Dermis blood vessel endothelial cell (primary cell): ENCODE measurements at places on chromosomes 6 and 20.
A peak's percentile ranks its signal among the peaks of the same experiment; 100 is the strongest.

DNA sequence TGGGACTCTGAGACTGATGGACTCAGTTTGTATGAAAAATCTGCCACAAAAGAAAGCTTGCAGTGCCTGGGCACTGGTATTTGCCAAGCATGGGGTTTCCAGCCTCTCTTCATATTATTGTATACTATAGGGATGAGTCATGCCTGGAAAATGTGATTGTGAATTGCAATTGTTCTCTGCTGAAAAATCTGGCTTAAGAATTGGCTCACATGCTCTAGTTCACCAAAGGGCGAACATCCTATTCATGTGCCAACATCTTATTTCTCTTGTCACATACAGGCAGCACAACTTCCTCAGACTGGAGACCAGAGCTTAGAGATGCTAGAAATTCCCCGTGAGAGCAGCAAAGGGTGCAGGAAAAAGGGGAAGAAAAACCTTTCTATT is 103.6 kb upstream of the KCNK16 start:
- peak; percentile 93 for DNase-seq

DNA sequence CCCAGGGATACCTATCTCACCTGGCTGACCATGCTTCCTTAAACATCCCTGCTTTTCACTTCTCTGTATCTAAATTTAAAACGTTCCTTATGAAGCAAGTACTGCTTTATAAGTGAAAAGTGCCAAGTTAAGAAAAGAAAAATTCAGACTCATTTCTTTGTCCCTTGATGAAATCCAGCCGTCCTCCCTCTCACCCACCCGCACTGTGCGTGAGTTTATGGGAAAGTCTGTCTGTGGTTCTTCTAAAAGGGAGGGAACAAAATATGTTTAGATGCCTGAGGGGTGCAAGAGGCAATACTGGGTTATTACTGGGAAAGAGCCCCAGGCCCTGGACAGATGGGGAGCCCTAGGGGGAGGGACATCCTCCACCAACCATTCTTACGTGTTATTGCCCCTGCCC is 31.2 kb downstream of the SPDEF start:
- no peak for DNase-seq

GRCh38 chr6:26240157-26241032 is 124.6 kb upstream of the BTN3A2 start:
- DNase-seq = peak; percentile 88

- DNase-seq = no peak
Measured at GRCh38 chr20:51790256-51790655, 12.1 kb downstream of the SALL4 start.

DNA sequence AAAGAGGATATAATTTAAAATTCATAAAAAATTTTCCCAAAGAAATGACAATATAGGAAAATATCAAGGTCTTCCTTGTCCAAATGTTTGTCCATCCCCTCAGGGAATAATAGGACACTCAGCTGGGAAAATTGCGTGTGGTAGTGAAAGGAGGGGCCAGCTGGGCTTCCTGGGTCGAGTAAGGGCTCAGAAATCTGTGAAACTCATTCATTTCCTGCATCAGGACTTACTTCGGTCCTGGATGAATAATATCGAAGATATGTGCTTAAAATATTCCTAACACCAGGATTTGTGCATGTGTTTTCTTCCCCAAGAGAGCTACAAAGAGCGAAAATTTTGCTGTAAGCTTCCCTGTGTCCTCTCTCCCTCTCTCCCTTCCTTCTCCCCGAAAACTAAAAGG is 118.2 kb upstream of the GJE1 start:
- DNase-seq = peak; percentile 65

DNA sequence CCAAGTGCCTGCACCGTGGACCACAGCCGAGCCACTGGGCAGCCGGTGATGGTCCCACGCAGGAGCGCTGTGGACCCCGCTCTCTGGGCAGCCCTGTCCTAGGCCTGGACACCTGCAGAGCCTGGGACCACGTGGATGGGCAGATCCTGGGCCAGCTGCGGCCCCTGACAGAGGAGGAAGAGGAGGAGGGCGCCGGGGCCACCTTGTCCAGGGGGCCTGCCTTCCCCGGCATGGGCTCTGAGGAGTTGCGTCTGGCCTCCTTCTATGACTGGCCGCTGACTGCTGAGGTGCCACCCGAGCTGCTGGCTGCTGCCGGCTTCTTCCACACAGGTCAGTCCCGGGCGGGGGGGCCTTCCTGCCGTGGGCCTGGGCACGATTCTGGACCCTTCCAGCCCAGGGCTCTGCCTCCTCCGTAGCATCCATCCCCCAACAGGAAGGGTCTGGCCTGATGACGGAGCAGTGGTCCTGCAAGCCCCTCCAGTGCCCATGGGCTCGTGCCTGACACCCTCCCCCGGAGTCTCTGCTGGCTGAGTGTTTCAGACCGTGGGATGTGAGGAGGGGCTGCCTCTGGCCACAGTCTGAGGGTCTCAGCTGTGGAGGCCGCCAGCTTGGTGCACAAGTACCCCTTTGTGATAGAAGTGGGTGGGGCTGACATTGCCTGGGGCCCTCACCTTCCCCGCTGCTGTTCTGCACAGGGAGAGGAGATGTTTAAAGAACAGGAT is 572 bp downstream of the BIRC7 start:
- DNase-seq = no peak

GRCh38 chr20:10260316-10260715 is 41.7 kb downstream of the SNAP25 start:
- DNase-seq = no peak

DNA sequence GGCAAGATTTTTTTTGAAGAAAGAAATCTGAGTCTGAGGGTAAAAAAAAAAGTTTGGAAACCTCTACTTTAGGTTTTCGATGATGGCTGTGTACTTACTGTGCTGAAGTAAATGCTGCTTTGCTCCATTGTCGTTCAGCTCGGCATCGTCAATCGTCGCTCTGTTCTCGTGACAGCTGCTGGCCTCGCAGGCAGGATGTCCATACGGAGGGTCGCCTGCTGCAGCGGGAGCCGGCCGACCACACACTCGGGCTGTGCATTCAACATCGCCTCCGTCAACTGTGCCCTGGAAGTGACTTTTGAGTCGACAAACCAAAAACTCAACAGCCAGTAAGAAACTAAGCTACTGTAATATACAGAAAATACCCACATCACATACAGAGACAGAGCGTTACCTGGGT is 53.1 kb upstream of the SMOC2 start:
- no peak for DNase-seq

GRCh38 chr20:25623225-25623735 is 534 bp downstream of the NANP start:
- peak; percentile 56 for DNase-seq

DNA sequence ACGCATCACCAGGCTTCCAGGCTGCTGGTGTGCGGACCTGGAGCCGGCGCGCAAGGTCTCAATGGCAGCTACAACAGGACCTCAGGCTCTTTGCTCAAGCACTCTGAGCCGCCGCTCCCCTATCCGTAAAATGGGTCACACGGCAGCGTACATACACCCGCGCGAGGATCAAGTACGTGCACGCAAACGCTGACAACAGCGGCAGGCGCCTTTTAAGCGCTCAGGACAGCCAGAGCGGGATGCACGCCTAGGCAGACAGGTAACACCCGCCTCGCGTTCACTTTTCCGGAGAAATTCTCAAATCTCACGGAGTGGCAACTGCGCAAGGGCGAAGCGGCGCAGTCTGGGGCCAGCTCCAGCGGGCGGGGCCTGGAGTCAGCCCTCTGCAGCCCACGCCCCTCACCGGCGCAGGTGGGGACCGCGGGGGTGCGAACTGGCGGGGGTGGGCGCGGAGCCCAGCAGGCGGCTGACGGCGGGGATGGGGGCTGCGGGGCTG is 535 bp downstream of the EXOC2 start:
- peak; percentile 61 for DNase-seq

DNA sequence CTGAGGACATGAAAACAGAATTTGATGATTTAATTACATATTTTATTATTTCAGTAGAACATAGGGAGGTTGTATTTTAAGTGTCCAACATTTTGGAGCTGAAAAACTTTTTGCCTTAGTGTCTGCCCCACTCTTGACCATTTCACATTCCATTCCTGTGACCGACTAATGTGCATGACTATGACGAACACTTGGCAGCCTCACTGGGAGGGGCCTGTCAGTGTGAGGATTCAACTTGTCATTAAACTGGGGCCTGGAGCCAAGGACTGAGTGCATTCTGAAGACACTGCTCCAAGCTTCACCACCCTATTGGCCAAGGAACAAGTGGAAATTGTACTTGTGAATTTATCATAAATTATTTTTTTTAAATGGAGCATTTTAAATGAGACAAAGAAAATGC is 661.3 kb downstream of the BCKDHB start:
- no peak for DNase-seq

DNA sequence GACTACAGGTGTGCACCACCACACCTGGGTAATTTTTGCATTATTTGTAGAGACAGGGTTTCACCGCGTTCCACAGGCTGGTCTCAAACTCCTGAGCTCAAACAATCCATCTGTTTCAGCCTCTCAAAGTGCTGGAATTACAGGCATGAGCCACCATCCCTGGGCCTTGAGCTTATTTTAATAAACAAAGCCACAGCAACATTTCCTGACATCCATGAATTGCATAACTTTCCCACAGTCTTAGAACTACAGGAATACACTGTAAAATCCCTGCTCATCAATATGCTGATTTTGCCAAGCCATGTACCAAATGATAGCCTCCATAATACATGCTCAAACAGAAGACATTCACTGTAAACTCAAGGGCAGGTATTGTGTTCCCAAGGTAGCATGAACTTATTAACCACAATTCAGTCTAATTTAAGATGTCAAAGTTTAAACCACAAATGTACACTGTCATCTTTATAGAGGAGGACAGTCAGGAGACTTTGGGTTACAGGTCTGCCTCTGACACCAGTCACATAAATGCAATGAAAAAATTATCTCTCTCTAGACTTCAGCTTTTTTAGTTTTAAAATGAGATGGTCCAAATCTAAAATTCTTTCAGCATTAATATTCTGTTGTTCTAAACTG is 40.0 kb downstream of the NUDT3 start:
- DNase-seq = peak; percentile 24

GRCh38 chr6:87716928-87717614 is 15.0 kb upstream of the AKIRIN2 start:
- no peak for DNase-seq

DNA sequence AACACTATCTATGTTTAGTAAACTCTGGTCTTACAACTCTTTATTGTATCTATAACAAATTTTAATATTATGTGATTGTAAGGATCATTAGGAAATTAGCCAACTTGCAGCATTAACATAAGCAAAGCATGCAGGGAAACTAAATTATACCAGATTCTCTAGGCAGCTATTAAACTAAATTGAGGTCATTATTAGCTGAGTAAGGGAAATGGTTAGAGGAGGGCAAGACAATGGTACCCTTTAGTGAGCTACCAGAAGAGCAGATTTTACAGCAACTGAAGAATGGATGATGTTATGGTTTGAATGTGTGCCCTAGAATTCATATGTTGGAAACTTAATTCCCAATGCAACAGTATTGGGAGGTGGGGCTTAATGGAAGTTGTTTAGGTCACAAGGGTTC is 79.1 kb downstream of the SMPDL3A start:
- DNase-seq = no peak

GRCh38 chr20:53757472-53757913 is 163.9 kb upstream of the ZNF217 start:
- DNase-seq = peak; percentile 28

- no peak for DNase-seq
Measured at GRCh38 chr6:11258260-11259237, 26.1 kb upstream of the NEDD9 start.

DNA sequence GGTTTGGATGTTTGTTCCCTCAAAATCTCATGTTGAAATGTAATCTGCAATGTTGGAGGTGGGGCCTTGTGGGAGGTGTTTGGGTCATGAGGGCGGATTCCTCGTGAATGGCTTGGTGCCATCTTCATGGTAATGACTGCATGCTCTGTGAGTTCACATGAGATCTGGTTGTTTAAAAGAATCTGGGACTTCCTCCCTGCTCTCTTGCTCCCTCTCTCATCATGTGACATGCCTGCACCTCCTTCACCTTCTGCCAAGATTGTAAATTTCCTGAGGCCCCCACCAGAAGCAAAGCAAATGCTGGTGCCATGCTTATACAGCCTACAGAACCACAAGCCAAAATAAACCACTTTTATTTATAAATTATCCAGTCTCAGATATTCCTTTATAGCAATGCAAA is 250.3 kb upstream of the PLN start:
- DNase-seq = no peak

DNA sequence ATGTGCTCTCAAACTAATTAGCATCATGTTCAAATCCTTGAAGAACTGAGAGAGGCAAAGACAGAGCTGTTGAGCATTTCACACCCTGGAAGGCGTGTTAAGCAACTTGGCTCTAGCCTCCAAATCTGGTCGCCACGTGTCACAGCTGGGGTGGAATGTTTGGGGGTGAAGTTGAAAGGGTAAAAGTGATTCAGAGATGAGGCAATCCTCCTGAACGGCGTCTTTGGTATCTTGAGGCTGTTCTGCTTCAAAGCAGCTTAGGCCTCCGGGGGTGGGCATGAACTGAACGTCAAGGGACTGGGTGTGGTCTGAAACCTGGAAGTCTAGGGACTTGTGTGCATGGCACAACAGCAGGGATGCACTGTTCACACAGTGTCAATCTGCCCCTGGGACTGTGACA is 62.3 kb downstream of the TRAM2 start:
- no peak for DNase-seq

GRCh38 chr6:6730831-6731230 is 142.3 kb downstream of the LY86 start:
- peak; percentile 52 for DNase-seq

- no peak for DNase-seq
Measured at GRCh38 chr20:14406495-14406894, 69.1 kb upstream of the FLRT3 start.

DNA sequence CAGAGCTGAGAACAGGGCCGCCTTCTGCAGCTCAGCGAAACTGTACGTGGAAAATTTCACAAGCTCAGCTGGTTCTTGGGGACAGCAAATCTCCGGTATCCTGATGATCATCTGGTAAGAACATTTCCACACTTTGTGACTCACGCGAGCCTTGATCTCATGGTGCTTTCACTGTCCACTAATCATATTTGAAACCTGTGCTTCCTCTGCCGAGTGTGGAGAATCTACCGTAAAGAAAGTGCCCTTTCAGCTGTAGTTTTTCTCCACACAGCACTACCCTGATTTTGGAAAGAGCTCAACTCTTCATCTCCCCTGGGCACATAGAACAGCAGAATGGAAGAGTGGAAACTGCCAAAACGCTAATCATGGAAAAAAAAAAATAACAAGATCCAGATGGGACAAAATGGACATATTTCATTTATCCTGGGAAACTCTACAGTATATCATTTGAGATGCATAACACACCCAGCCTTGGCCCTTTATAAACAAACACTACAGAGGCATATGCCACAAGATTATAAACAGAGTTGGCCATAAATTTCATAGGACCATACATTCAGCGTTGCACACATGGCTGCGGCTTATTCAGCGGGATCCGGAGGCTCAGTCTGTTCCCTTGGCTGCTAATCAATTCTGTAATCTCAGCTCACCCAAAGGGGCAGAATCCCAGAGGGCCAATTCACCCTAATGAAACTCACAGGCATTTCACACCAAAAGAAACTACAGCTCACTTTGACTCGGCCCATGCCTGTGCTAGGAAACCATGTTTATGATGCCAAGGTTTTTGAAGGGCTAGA is 434.5 kb downstream of the HDGFL1 start:
- DNase-seq = peak; percentile 12

- no peak for DNase-seq
Measured at GRCh38 chr6:149231778-149232177, 85.7 kb upstream of the TAB2 start.
